Bone marrow (tissue), 2 donors: ENCODE measurements at places on chromosomes 3 and 15.

DNA sequence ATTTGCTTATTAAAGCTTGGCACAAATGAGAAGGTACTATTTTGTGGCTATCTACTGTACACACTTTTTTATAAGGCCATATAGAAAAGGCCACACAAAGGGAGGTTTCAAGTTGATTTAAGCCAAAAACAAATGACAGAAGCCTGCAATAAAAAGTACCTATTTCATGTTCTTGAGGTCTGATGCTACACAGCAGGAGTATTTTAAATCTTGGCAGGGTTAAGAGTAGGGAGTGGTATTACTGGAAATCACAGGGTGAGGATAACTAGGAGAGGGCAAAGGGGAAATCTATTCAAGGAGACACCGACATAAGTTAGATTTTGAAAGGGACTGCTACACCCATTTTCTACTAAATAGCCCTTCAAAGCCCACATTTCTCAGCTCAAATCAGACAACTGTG is 146.2 kb downstream of the GREM1 start:
- no peak for DNase-seq

DNA sequence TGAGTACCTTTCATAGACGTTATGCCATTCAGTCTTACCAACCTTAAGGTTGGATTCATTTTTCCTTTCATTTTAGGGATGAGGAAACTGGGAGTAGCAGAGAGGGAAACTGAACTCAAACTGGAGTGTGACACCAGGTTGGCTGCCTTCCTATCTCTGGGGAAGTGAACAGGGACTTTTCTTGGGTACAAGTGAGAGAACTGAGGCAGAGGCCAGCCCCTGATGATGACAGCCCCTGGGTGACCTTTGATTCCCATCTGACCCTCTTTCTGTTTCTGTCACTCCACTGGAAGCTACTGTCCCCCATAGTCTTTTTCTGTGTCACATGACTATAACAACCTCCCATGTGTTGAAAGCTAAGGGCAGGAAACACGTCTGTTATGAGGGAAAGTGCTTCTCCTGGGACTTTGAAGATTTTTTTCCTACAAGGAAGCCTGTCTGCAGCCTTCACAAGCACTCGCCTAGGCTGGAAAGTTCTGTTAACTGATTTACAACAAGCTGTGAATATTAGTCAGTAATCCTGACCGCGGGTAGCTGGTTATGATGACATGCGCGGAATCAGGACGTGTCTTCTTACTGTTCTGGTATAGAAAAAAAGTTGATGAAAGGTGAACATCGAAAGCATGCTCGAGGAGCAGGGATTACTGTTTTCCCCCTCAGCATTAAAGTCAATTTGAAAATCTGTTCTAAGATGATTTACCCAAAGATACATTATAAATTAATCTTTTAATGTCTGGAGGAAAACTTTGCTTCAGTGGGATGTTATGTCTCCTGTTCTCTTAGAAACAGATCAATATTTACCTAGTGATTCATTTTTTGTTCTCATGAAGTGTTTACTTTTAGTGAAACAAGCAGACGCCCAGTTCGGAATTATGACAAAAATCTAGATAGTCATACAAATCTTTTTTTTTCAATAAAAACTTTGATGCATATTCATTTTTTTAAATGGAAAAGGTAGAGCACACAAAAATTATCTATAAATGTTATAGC is 31.5 kb downstream of the ABHD2 start:
- DNase-seq: no peak

- DNase-seq: no peak
Measured at GRCh38 chr3:18007980-18008379, 265.5 kb upstream of the TBC1D5 start.

DNA sequence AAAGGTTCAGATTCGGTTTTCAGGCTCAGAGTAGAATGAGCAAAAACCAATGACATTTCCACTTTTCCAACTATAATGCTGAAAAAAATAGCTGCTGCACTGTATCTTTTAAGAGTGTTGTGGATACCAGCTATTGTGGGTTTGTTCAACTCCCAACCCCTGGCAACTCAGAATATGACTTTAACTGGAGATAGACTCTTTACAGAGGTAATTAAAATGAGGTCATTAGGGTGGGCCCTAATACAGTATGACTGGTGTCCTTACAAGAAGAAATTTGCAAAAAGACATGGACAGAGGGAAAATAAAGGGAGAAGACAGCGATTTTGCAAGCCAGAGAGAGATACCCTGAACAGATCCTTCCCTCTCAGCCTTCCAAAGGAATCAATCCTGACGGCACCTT is 39.5 kb downstream of the ANKRD28 start:
- no peak for DNase-seq

DNA sequence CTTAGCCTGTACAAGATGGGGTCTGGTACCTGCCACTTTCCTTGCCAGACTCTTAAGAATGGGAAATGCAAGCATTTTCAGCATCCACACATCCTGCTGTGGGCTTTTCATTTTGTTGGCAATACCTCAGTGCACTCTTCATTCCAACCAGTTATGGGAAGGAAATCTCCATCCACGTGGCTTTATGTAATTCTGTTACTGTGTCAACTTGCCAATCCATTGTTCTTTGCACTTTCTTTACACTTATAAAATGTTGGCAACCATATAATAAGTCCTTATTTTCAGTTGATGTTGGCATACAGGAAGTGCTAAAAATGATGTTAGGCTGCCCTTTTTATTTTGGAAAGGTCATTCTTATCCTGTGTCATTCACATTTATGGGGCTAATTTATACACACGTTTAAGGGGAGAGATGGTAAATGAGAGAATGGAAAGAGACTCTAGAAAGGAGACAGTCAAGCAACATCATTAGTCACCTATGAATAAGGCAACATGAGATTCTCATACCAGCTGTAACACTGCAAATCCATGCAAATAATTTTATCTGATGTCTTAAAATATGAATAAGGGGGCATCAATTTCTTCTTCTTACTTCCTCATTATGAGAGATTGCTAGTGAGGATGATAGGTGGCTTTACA is 238.7 kb downstream of the CHST2 start:
- no peak for DNase-seq

DNA sequence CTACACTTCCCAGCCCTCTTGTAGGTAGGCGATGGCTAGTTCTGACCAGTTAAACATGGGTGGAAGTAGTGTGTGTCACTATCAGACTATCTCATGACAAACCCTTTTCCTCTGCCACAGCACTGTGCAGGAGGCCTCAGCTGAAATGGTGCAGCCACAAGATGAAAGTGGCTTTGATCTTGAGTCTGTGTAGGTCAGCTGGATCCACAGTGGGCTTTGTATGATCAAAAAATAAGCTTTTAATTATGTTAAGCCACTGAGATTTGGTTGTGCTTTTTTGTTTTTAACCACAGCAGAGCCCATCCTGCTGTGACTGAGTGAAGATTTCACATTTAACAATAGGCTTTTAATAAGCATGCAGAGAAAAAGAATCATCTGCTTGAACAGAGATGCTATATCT is 19.7 kb downstream of the RCN2 start:
- no peak for DNase-seq

DNA sequence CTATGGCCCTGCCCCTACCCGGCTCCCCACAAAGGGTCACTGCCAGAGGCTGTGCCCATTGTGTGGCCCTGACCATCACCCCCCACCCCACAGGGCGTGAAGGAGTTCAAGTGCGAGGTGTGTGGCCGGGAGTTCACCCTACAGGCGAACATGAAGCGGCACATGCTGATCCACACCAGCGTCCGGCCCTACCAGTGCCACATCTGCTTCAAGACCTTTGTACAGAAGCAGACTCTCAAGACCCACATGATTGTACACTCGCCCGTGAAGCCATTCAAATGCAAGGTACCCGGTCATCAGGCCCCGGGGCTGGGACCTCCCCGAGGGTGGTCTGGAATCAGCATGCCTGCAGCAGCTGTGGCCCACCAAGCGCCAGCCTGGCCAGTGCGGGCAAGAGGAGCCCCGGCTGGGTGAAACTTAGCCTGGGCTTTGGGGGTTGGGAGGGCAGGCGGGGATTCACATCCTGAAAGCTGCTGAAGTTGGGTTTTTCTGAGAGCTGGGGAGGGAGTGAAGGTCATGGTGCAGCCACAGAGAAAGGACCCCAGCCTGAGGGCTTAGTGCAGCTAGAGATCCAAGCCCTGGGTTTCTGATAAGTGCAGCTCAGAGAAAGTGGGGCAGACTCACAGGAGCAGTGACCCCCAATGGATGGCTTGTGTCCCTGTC is 29.2 kb downstream of the IDH2 start:
- DNase-seq: no peak

DNA sequence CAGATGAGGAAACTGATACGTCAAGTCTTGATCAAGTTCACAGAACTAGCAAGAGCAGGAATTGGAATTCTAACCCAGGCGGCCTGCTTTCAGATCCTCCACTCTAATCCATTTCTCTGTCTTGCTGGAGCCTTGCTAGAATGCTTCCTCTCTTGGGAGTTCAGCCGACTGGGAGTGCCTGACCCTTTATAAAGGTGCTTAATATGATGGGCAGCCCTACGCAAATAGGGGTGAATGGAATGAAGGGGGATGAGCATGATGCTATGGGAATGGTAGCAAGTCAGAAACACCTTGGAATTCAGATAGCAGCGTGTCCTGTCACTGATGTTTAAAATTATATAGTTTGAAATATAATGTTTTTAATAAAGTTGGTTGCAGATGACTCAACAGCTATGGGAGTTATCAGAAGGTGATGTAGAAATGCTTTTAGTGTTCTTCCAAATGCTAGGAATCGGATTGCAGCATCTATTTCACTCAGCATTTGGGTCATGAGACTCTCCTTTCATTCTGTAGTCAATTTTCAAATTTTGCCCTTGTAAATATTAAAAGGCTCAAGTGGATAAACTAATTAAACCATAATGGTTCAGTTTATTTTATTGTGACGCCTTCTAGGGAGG is 150.7 kb downstream of the FNDC3B start:
- DNase-seq: no peak

GRCh38 chr15:70411143-70411863 is 313.6 kb upstream of the TLE3 start:
- no peak for DNase-seq

- DNase-seq: no peak
Measured at GRCh38 chr3:58180940-58181587, 29.7 kb downstream of the DNASE1L3 start.

DNA sequence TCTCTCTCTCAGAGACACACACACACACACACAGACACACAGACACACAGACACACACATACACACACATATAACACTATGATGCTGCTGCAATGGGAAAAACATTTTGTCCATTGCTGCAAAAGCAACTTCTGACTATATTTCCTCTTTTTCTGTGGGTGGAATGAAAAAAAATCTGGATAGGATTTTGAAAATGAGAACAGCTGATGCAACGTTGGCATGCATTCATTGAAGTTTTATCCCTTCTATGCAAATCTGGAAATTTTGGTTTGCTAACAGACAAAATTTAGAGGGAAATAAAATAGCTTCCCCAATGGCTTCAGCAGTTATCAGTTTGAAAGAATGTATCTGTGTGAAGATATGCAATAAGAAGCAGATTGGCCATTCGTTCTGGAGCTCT is 763.4 kb upstream of the GRM7 start:
- no peak for DNase-seq

DNA sequence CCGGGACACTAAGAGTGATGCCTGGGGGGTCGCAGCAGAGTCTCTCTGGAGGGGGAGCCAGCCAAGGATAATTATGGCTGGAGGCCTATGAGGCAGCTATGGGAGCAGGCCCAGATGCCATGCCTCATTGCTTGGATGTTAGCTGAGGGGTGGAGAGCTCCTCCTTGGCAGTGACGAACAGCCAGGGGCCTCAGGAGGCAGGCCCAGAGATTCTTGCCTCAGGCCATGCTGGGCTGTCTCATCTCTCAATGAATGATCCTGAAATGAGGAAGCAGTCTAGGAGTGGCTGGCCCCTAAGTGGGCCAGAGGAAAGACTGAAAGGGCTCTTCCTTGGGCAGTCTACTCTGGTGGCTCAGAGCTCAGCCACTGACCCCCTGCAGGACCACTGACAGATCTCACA is 21.3 kb downstream of the KIF9 start:
- no peak for DNase-seq

DNA sequence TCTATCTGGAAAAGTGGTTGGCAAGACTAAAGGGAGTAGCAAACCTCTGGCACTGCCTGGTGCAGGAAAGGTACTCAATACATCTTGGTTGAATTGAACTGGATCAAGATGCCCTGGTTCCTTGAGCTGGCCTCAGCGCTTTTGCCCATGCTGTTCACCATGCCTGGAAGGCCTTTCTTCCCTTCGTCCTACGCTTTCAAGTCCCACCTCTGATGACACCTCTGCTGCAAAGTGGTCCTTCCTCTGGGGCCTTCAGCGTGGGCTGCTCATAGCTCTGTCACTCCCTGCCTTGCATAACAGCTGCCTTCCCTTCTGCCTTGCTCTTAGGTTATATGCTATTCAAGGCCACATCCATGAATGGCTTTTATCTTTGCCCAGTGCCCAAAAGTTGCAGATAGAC is 23.0 kb downstream of the ITGA11 start:
- no peak for DNase-seq

GRCh38 chr15:55389264-55389607 is 18.9 kb downstream of the CCPG1 start:
- DNase-seq: no peak

- no peak for DNase-seq
Measured at GRCh38 chr15:73028831-73029451, 23.3 kb upstream of the NEO1 start.

DNA sequence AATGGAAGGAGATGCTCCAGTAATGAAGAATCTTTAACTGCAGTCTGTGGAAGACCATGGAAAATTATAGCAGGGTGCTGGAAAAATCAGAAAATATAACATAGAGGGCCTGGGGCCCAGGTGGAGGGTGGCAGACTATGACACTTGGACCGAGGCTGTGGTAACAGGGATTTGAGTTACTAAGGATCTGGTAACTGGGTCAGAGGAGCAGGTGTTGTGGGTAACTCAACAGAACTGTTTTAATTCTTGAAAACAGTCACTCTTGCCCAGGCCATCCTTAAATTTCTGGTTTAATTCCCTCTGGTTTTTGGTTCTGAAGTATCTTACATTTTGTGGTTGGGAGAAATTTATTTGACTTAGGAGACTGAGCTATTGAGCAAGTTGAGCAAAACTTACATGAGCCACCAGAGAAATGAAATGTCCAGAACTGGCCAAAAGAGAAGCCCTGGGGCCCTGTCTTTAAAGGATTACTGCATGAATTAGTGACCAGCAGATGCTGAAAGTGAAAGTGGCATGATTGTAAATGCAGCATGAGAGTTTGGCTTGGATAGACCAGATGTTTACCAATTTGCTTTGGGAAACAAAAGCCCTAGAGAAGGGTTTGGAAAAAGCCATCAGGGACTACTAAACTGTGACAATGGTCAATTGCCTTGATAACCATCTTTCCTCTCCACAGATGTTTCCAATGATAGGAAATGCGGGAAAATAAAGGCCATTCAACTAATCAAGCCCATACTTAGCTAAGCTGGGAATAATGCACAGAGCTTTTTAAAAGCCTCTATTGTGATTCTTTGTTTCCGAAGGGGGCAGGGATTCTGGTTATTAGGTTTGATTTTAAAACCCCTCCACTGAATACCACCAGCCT is 374.9 kb upstream of the TGFBR2 start:
- DNase-seq: no peak

DNA sequence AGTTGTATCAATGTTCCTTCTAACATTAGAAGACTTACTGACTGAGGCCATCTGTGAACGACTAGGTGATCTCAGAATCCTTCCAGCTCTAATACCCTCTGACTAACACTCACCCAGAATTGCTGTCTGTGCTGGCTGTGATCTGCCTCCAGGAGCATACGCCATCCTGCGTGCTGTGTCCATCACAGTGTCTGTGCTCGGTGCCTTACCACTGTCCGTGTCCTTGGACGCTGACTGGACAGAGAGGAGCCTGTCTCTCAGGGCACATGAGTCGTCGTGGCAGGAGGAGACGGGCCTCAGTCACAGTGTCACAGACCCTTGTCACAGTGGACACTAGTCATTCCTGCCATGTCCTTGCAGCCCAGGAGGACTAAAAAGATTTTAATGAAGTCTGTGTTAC is 83.1 kb downstream of the LMLN start:
- DNase-seq: no peak

GRCh38 chr3:180855364-180855763 is 57.1 kb upstream of the FXR1 start:
- no peak for DNase-seq
